ENCODE measurements at places on chromosomes 5 and 9. TPM values are rescaled to one million over a fixed set of nuclear protein-coding genes. Genes with fewer than 3 reads are reported as not detected.

Gene PTRH1
- 9.5 TPM for total RNA-seq

Gene GKAP1
- 9.6 TPM for total RNA-seq

- peaks cover 4% of the 10 kb centered on the region for H3K4me1 ChIP-seq
- H3K27me3 ChIP-seq = no peaks in the 10 kb centered on the region
- H3K36me3 ChIP-seq = no peaks in the 10 kb centered on the region
- no peak overlapping the region for H3K4me3 ChIP-seq
Measured at GRCh38 chr5:142097681-142098080, 10.9 kb upstream of the NDFIP1 start.

GRCh38 chr5:173923218-173924095 is 35.3 kb downstream of the CPEB4 start:
- H3K27ac ChIP-seq = peak overlapping the region; percentile 77
- no peaks in the 10 kb centered on the region for H3K27me3 ChIP-seq
- DNase-seq = no peak
- peaks cover 28% of the 10 kb centered on the region for H3K4me1 ChIP-seq
- no peaks in the 10 kb centered on the region for H3K36me3 ChIP-seq
